ENCODE measurements at places on chromosomes 5 and 9.
A peak's percentile ranks its signal among the peaks of the same experiment; 100 is the strongest.

DNA sequence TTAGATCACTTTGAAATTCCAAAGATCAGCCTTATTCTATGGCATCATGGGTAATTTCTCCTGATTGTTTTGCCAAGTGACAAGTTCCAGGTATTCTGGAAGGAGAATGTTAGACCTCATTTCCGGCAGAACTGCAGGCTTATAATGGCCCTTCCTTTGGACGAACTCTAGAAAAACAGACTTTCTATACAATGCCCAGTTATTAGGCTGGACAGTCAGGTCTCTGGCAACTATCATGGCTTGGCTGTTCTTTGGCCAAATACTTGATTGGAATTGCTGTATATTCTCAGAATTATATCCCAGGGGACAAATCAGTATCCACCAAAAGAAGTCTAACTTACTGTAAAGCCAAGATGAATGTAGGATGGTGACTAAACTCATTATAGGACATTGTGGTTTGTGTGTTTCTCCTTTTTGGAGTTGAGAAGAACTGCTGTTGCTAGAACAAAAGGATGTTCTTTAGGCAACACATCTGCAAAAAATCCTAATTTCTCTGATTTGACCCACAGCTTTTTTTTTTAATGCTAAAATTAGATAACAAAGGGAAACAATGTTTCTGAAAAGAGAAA lies 69.0 kb downstream of the ADAMTSL1 start:
- DNase-seq = no peak

- no peak for DNase-seq
Observed at GRCh38 chr9:87950765-87951488, 23.4 kb downstream of the CDK20 start.

GRCh38 chr9:33263131-33264002 lies 1.1 kb downstream of the BAG1 start:
- no peak for DNase-seq

- no peak for DNase-seq
Observed at GRCh38 chr9:18806232-18807080, 226.6 kb downstream of the SAXO1 start.

DNA sequence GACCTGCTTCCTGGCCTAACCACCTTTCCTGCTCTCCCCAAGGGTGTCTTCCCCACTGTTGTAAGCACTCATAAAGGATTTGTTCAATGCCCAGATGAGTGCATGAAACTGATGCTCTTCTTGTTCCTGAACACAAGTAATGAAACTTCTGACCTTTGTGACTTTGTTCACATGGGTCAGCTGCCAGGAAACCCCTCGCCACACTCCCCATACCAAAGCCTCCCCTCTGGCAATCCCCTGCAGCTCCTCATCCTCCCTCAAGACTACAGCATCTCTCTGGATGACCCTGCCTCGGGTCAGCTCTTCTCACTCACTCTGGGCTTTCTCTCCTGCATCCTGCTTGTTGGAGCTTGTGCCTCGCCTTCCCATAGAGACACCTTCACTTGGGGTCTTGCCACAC lies 72.2 kb upstream of the SPTLC1 start:
- no peak for DNase-seq

- DNase-seq = no peak
Observed at GRCh38 chr5:27140831-27141230, 102.4 kb upstream of the CDH9 start.

- no peak for DNase-seq
Observed at GRCh38 chr5:165407352-165407751, 1901.9 kb downstream of the MAT2B start.

DNA sequence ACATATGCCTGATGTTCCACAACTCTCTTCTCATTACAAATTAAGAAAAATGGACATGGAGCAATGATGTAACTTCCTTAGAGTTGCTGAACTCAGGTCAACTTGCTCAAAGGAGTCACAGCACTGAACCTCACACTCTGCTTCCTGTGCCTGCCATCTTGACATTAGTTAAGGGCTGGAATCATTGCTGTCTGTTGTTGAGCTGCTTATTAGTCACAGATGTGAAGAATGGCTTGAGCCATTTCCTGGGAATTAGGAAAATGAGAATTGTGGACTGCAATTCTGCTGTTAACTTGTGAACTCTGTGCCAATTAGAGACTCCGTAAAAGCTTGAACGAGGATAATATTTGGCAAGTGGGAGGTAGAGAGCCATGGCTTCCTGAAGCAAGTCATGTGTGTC lies 212.0 kb downstream of the ADAMTS12 start:
- DNase-seq = no peak

- no peak for DNase-seq
Observed at GRCh38 chr9:12935714-12936113, 160.9 kb downstream of the LURAP1L start.

GRCh38 chr5:127601111-127601510 lies 47.8 kb upstream of the CTXN3 start:
- no peak for DNase-seq

GRCh38 chr5:123559434-123559775 lies 47.4 kb downstream of the CSNK1G3 start:
- DNase-seq = no peak

GRCh38 chr5:171801839-171802238 lies 16.2 kb downstream of the SMIM23 start:
- no peak for DNase-seq

GRCh38 chr9:93094658-93095204 lies 1.3 kb upstream of the CARD19 start:
- DNase-seq = no peak

GRCh38 chr9:126321742-126322141 lies 4.9 kb upstream of the MVB12B start:
- no peak for DNase-seq

DNA sequence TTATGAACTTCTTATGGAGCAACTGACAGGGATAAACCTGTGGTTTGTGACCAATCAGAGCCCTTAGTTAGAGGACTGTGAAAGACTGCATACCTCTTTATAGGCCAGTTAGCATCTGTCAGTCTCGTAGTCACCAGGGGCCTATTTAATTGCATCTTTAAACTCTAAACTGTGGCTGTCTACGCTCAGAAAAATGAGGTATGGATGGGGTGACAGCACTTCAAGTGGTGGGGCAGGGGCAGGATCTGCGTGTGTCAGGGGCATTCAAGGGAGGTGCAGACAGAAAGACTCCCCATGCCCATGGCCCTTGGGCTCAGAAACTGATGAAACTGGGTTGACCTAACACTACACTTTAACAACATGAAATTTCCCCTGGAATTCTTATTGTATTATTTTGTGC lies 132.6 kb upstream of the TBCA start:
- no peak for DNase-seq

DNA sequence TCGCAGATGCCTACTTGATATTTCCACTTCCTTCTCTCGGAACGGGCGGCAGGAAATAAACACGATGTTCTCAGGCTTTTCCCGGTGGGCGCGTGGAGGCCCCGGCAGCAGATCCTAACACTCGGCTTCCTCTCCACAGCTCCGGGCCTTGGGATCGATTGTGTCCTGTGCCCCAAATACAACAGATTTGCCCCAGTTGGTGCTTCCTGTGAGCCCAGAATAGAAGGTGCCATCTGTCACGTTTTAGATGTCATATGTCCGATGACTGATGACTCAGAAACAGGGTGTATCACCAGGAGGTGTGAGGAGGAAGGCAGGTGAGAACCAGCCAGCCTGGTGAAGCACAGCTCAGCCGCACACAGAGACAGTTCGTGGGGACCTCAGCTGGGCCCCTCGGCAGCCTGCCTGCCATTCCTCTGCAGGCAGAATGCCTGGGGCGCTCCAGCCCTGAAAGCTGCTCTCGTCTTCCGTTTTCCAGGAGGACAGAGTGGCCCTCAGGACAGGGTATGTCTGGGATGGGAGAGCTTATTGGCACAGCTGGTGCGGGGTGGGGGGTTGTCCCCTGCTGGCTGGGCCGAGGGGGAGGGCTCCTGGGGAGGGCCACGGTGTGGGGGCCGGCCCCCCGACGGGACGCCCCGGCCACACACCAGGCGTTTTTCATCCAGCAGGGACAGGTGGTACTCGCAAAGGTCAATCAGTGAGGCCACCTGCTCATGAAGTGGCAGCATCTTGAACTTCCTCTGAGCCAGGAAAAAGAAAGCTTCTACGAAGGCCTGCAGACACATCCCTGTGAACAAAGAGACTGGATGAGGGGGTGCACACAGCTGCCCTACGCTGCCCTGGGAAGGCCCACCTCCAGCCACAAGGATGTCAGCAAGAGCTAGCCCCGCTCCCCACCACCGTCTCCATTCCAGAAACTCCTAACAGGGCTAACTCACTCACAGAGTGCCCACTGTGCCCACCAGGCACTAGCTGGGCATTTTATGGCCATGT lies 171.0 kb downstream of the DAB2IP start:
- no peak for DNase-seq

DNA sequence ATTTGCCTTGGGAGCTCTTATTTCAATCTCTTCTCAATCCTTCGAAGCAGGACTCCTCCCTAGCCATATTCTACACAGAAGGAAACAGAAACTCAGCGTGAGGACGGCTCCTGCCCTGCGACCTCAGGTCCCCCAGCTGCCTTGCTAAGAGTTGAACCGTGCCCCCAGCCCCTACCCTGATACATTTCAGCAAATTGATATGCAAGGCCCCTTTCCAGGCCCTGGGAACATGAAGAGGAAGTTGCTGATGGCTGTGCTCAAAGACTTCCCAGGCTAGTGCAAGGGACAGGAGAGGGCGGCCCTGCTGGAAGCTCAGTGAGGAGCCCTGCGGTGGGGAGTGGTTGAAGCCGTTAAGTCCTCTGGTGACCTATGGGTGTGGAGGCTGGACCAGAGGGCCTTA lies 41.5 kb downstream of the BOD1 start:
- DNase-seq = no peak

GRCh38 chr5:170625221-170626165 lies 121.7 kb downstream of the KCNIP1 start:
- DNase-seq = no peak

DNA sequence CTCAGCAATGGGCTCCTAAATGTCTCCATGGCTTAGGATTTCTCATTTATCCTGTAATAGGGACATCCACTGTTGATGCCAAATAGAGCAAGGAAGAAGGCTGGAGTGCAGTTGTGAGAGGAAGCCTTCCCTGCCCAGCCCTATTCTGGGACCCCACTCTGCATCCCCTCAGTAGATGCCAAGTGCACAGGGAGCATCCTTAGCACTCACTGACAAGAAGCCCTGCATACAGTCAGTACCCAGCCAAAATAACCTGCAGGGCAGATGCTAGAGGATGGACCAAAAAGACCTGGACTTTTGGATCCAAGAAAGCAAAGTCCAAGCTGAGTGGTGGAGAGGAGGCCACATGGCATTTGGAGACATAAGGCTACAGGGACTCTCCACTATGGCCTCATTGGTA lies 113.5 kb upstream of the SPOCK1 start:
- DNase-seq = no peak

DNA sequence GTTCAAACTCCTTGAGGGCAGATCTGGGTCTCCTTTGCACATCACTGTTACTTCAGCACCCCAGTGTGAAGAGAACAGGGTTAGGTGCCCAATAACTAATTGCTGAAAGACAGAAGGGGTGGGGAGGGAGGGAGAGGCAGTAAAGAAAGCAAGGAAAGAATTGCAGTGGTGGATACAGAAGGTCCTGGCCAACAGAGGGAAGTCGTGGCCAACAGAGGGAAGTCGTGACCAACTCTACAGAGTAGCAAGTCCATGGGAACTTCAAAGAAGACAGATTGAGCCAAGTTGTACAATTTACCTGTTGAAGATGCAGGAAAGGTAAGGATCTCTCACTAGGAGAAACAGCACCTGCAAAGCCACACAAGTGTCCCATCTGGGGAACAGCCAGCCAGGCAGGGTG lies 27.0 kb downstream of the CCNJL start:
- no peak for DNase-seq

GRCh38 chr5:172715421-172715780 lies 55.6 kb downstream of the DUSP1 start:
- no peak for DNase-seq

- peak; percentile 47 for DNase-seq
Observed at GRCh38 chr9:86947146-86948073, at the start of gene GAS1. GAS1 (minus strand) TSS chr9:86947506; CDS start chr9:86946779, 727 bp downstream.

DNA sequence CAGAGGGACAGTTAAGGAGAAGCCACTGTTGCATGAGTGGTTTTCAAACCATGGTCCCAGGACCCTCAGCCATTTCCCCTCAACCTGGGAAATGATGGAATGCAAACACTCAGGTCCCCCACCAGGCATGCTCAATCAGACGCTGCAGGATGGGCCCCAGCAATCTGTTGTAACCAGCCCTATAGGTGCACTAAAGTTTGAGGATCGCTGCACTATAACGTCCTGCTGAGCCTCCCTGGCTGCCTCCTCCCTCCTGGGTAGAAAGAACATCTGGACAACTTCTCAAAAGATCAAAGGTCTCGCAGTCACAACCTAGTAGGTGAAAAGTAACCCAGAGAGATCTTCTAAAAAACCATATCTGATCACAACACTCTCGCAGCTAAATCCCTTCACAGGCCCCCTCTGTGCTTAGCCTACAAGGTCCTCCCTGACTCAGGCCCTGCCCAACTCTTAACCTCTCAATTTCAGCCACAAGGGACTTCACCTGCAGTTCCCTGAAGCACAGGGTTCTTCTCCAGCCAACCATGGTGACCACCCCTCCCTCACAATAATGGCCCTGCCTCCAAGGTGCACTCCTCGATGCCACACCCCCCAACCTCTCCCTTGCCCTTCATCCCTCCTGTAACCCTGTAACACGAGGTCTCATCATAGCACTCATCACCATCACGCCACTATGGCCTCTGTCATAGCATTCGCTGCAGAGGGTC lies 3.5 kb downstream of the SHB start:
- no peak for DNase-seq

DNA sequence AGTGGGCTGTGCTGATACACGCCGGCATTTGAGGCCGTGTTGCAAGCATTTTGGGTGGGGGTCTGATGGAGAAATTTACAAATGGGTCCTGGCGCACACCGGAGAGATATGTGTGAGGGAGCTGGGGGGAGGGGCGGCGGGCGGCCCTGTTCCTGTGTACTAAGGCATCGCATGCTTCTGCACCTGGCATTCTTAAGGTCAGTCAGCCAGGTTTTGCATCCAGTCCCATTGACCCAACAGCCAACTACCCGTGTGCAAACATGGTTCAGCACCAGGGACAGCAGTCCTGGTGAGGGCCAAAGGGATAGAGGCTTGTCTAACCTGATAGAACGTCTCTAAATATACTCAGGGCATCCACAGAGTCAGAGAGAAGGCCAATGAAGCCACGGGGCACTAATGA lies 839 bp downstream of the GABRG2 start:
- no peak for DNase-seq

Data from T-helper 22 cell (primary cell).